Suprapubic skin (tissue), 4 donors: ENCODE measurements at places on chromosomes 11 and 22.

GRCh38 chr11:66725647-66726046 lies 3.4 kb downstream of the SPTBN2 start:
- H3K36me3 ChIP-seq, result no peaks in the 10 kb centered on the region
- no peak overlapping the region for H3K4me3 ChIP-seq
- H3K27ac ChIP-seq, result no peak overlapping the region
- no peak for DNase-seq
- H3K27me3 ChIP-seq, result peaks cover 5% of the 10 kb centered on the region

- no peak overlapping the region for H3K4me3 ChIP-seq
- peak overlapping the region; percentile 15 for H3K27ac ChIP-seq
- H3K36me3 ChIP-seq, result no peaks in the 10 kb centered on the region
- peaks cover 25% of the 10 kb centered on the region for H3K4me1 ChIP-seq
Observed at GRCh38 chr11:76744186-76745043, 38.7 kb upstream of the TSKU start.

DNA sequence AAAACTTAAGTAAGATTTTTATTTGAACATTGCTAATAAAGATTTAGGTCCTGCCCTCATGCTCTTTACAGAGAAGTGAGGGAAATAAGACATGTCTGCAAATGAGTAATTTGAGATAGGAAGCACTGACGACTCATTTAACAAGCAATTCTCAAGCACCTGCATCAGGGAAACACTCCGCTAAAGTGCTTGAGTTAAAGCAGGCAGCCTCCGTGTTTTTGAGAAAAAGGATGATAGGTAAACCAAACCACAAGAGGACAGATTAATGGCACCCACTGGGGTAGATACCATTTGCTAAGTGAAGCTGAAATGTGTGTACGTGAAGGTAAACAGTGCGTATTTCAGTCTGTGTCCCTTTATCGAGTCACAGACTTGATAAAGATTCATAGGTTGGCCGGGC lies 184.6 kb upstream of the CARD18 start:
- H3K4me3 ChIP-seq, result no peak overlapping the region
- no peaks in the 10 kb centered on the region for H3K27me3 ChIP-seq

DNA sequence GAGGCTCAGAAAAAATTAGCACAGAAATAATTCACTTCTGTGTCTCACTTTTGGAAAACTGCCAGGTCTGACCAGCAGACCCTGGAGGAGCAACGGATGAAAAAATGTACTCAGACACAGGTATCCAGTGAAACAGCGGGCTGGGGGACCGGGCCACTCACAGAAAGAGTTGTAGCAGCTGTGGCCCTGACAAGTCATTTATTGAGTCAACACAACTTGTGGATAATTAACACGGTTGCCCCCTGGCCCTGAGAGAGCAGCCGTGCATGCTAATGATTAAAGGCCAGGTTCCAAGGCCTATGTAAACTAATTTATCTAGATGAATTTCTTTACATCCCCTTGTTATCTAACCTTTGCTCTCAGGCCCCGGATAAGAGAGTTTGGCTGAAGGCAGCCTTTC lies 131.3 kb downstream of the AASDHPPT start:
- H3K4me3 ChIP-seq, result no peak overlapping the region
- no peaks in the 10 kb centered on the region for H3K4me1 ChIP-seq
- no peaks in the 10 kb centered on the region for H3K27me3 ChIP-seq
- no peak for DNase-seq
- no peak overlapping the region for H3K27ac ChIP-seq

GRCh38 chr22:19761725-19762567 lies 1.4 kb downstream of the TBX1 start:
- peaks cover 42% of the 10 kb centered on the region for H3K27me3 ChIP-seq
- H3K36me3 ChIP-seq, result no peaks in the 10 kb centered on the region
- DNase-seq, result no peak
- H3K27ac ChIP-seq, result peak overlapping the region; percentile 39

GRCh38 chr11:21545699-21546098 lies 647.2 kb upstream of the ANO5 start:
- no peaks in the 10 kb centered on the region for H3K36me3 ChIP-seq
- H3K27ac ChIP-seq, result no peak overlapping the region
- no peak for DNase-seq
- no peak overlapping the region for H3K4me3 ChIP-seq

DNA sequence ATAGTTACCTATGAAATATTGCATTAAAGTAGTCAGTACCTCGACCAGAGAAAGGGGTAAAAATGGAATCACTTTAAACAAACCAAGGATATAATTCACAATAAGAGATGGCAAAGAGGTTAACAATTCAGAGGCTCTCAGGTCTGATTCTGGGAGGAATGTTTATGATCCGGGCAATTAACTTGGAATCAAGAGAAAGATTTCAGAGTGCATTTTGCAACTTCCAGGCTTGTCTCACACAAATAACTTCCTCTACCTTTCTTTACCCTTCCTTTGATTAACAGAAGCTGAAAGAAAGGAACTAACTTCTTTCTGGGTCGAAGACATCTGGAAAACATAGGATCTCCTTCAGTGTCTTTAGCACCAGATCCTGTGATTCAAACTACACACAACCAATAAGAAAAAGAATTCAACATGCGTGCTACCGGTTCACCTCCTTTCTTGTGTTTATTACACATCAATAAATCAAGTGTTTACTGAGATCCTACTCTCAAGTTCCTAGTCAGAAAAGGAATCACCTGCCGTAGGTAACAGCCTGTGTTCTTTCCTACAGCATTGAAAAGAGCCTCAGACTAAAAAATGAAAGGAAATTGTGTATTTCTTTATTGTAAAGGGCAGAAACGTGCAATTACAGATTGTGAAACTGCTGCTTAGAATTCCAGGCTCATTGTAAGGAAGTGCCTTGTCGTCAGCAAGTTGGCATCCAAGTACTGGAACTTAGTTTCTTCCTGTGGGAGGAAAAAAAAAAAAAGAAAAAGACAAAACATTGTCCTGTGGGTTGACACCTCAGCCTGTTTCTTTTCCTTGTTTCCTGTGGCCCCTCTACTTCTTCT lies 29.5 kb downstream of the CARD18 start:
- DNase-seq, result no peak
- peak overlapping the region; percentile 7 for H3K4me3 ChIP-seq
- no peaks in the 10 kb centered on the region for H3K36me3 ChIP-seq
- peaks cover 6% of the 10 kb centered on the region for H3K4me1 ChIP-seq
- no peak overlapping the region for H3K27ac ChIP-seq

- H3K27me3 ChIP-seq, result no peaks in the 10 kb centered on the region
- peak overlapping the region; percentile 36 for H3K27ac ChIP-seq
- no peak for DNase-seq
- H3K4me1 ChIP-seq, result peaks cover 49% of the 10 kb centered on the region
- H3K36me3 ChIP-seq, result no peaks in the 10 kb centered on the region
Observed at GRCh38 chr11:113193016-113193415, 121.4 kb upstream of the TTC12 start.

DNA sequence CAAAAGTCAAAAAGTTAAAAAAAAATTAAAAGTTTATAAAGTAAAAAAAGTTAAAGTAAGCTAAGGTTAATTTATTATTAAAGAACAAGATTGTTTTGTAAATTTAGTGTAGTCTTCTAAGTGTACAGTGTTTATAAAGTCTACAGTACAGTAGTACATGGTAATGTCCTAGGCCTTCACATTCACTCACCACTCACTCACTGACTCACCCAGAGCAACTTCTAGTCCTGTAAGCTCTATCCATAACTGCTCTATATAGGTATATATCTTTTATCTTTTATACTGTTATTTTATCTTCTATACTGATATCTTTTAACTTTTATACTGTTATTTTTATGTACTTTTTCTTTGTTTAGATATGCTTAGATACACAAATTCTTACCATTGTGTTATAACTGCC lies 11.2 kb downstream of the C2CD3 start:
- DNase-seq, result no peak
- no peaks in the 10 kb centered on the region for H3K27me3 ChIP-seq
- H3K36me3 ChIP-seq, result peaks cover 25% of the 10 kb centered on the region
- no peak overlapping the region for H3K27ac ChIP-seq
- no peak overlapping the region for H3K4me3 ChIP-seq

GRCh38 chr11:75429902-75430713 lies 2.9 kb downstream of the KLHL35 start:
- peak overlapping the region; percentile 16 for H3K27ac ChIP-seq
- H3K27me3 ChIP-seq, result peaks cover 36% of the 10 kb centered on the region
- peaks cover 41% of the 10 kb centered on the region for H3K4me1 ChIP-seq
- no peak for DNase-seq
- H3K4me3 ChIP-seq, result peak overlapping the region; percentile 46

- no peak overlapping the region for H3K4me3 ChIP-seq
- no peaks in the 10 kb centered on the region for H3K4me1 ChIP-seq
- no peak overlapping the region for H3K27ac ChIP-seq
- no peak for DNase-seq
- no peaks in the 10 kb centered on the region for H3K27me3 ChIP-seq
- no peaks in the 10 kb centered on the region for H3K36me3 ChIP-seq
Observed at GRCh38 chr11:10990160-10990559, 132.3 kb upstream of the ZBED5 start.
